Upper lobe of left lung (tissue), 6 donors: ENCODE measurements at places on chromosomes 6 and 20. TPM values are rescaled to one million over a fixed set of nuclear protein-coding genes. Genes with fewer than 3 reads are reported as not detected.

DNA sequence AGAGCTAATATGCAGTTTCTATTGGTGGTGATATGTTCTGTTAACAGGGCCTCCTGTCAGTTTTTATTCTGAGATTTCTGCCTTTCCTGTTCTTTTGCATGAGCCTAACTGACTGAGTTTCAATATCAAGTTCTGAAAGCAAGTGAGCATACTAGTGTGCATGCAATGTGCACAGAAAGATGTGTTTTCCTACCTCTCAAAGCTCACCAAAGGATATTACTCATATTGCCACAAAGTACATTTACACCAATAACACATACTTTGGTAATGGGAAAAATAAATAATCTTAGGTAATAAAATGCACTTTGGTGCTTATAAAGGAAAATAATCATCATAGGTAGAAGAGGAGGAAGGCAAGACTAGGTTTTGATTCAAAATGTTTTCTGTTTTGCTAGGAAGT, 195.0 kb downstream of the KHDC1L start:
- no peak for DNase-seq

GRCh38 chr6:47483516-47483852, 5.9 kb downstream of the CD2AP start:
- no peak for DNase-seq

DNA sequence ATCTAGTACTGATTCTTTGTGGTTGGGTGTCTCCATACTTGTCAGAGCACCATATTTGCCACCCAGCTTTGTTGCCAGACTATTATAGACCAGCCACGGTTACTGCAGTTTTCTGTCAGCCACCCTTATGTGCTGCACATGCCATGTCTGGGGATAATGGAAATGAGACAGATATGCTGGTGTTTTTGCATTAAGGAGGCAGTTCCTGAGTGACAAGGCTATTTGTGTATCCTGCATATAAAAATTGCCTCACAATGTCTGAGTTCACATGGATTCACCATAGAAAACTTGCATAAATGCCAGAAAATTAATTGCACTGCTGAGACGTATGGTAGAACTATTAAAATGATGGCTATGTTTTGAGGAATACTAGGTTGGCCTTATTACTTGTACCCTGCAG, 51.8 kb downstream of the NKAIN2 start:
- DNase-seq = no peak

- no peak for DNase-seq
These were observed 85.4 kb upstream of the MYLIP start for GRCh38 chr6:16043171-16044135.

DNA sequence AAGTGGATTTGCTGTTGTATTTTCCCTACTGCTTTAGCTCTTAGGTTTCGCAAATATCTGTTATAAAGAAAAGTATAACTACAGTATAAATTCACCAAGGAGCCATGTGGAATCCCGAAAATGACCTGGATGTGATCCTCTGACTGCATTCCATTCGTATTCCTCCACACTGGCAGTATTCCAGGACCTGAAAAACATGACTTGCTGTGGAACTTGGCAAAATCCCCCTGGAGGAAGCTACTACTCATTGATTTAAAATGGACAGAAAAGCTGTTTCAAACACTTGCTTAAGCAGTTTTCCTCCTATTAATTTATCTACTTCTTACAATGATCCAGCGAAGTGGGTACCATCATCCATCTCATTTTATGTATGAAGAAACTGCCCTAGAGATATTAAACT, 13.3 kb upstream of the ENPP5 start:
- DNase-seq = no peak

- DNase-seq = no peak
These were observed 38.9 kb upstream of the TNFAIP3 start for GRCh38 chr6:137827977-137828810.

DNA sequence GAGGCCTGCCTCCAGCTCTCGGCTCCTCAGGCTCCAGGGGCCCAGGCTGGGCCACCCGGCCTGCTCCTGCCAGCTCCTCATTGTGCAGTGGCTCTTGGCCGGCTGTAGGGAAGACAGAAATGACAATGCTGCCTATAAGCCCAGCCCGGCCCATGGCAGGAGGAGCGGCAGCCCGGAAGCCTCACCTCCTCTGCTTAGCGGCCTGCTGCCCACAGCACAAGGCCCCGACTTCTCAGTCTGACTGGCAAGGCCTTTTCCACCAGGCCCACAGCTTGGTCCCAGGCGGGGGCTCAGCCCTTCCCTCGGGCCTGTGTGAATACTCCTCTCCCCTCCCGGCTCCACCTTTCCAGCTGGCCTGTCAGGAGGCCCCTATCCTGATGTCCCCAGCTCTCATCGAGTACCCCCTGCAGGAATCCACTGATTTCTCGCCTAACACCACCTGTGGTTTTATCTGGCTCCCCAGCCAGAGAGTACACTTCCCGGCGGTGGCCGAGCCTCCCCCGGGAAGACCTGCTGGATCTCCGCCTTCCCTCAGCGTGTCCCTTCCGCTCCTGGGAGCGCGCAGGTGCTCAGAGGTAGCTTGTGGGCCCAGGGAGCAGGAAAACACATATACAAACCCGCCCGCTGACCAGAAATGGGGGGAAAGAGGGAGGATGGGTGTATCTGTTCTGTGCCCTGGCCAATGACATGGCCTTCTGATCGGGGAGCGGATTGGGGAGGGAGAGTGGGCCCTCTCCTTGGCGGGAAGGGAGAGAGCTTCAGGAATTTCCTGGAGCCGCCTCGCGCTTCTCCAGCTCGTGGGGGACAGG, 963 bp downstream of the DDRGK1 start:
- DNase-seq = no peak

The NOX3 gene
- total RNA-seq = not detected

The SYNDIG1 gene
- not detected for total RNA-seq

GRCh38 chr6:139600919-139601475, 226.5 kb upstream of the CITED2 start:
- no peak for DNase-seq

The GSTA3 gene
- total RNA-seq = not detected

The C6orf58 gene
- not detected for total RNA-seq

DNA sequence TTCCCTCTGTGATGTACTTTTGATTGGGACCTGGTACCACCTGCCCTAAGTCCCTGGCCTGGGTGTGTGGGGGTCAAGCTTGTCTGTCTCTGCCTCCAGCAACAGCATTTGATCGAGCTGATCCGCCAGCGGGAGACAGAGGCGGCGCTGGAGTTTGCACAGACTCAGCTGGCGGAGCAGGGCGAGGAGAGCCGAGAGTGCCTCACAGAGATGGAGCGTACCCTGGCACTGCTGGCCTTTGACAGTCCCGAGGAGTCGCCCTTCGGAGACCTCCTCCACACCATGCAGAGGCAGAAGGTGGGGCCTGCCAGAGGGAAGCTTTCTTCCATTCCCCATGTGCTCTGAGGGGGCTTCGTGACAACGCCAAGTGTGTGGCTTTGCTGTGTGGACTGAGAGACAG, 5.4 kb downstream of the GID8 start:
- no peak for DNase-seq

DNA sequence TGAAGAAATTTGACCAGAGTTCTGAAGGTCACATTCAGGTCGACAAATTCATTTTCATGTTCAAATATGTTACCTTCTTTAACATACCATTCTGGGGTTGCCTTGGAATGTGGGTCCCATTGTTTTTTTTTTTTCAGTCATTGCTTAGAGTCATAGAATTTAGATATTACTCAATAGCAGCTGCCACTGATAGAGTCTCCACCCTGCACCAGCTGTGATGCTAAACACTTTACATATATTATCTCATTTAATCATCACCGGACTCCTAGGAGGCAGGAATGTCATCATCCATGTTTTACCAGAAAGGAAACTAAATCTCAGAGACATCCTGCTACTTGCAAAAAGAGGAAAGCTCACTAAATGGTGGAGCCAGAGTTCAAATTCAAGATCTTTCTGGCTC, 204.7 kb downstream of the ESR1 start:
- DNase-seq = no peak

- DNase-seq = no peak
These were observed 127.2 kb upstream of the SUPT3H start for GRCh38 chr6:45504947-45505346.

The BEND6 gene
- total RNA-seq = 0.30 TPM

GRCh38 chr20:34388000-34388399, 24.9 kb downstream of the ITCH start:
- no peak for DNase-seq

DNA sequence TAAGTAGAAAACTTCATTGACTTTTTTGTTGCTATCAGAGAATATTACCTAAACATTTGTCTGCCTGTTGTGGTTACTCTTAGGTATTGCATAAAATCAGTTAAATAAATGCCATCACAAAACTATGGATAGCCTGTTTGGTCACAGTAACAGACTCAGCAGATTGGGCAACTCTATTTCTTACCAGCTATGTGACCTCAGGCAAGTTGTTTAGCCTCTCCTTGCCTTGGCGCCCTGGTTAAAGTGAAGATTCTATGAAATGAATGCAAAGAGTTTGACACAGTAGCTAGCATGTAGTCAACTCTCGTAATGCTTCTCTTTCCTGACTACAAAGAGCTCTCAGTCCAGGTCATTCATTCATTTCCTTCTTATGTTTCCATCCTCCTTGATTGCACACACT, 82.5 kb upstream of the ID4 start:
- DNase-seq = no peak

The NHLRC1 gene
- not detected for total RNA-seq

The ARHGAP40 gene
- 0.59 TPM for total RNA-seq

GRCh38 chr6:2984738-2985406, 13.5 kb upstream of the SERPINB6 start:
- no peak for DNase-seq

The SMLR1 gene
- not detected for total RNA-seq

DNA sequence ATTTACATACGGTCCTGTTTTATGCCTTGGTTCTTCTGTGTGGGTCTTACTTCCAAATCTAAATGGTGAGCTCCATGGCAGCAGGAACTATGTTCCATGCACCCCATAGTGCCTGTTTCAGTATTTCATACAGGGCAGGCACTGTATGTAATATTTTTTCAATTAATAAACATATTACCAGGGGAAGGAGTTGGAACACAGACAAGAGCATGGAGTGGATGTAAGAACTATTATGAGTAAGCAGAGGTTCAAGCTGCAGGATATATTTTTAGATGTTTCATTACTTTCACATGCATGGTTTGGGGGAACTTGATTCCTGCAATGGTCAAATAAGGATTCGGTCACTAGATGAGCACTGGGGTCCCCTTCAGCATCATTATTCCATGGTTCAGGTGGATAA, 108.3 kb downstream of the KIF13A start:
- no peak for DNase-seq

- peak; percentile 8 for DNase-seq
These were observed 38.9 kb upstream of the FRMD1 start for GRCh38 chr6:168117942-168118341.

DNA sequence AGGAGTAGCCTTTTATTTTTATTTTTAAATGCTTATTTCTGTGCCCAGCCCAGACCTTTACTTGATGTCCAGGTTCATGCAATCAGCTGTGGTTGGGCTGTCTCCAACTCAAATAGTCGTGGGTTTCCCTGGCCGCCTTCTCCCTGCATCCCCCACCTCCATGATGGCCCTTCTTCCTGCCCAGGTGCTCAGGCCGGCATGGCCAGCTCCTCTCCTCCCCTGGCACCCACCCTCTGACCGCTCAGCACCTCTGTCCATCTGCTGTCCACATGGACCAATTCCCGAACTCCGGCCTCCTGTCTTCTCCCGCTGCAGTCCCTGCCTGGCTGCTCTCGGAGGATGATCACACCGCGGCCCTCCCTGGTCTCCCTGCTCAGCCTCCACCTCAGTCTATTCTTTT, 81.2 kb upstream of the SULF2 start:
- no peak for DNase-seq

- no peak for DNase-seq
These were observed 106.4 kb upstream of the CEP162 start for GRCh38 chr6:84333842-84334241.

GRCh38 chr6:13101985-13102384, 226.4 kb downstream of the TBC1D7 start:
- DNase-seq = no peak

DNA sequence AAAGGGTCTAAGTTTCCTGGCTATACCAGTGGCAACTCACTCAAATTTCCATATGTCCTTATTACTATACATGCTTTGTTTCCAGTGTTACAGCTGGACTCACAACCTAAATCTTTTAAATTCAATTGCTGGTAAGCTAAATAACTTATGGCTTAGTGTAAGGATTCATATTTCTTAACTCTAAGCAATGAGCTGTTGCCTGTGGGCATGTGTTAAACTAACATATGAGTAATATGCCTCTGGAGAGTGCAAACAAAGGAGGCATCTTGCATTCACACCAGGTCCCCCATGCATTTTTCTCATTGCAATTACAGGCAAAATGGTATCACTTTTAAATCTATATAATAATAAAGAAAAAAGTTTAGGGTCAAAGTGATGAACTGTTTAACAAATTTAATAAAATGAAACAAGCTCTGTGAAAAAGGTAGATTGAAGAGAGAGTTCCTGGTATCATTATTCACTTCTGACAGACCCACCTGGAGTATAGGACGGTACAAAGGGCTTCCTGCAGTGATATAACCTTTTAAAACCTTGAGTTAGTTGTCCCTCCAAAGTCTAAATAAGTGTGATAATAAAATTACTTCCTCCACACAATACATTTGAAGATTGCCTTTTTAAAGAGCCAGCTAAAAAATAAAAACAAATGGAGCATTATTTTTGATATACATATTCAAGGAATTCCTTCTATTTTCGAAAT, 57.6 kb upstream of the HMGCLL1 start:
- DNase-seq = no peak

GRCh38 chr6:72149715-72150114, 263.4 kb downstream of the RIMS1 start:
- DNase-seq = no peak

GRCh38 chr6:24766680-24767462, 7.9 kb upstream of the GMNN start:
- DNase-seq = no peak

The PRPH2 gene
- 4.2 TPM for total RNA-seq

DNA sequence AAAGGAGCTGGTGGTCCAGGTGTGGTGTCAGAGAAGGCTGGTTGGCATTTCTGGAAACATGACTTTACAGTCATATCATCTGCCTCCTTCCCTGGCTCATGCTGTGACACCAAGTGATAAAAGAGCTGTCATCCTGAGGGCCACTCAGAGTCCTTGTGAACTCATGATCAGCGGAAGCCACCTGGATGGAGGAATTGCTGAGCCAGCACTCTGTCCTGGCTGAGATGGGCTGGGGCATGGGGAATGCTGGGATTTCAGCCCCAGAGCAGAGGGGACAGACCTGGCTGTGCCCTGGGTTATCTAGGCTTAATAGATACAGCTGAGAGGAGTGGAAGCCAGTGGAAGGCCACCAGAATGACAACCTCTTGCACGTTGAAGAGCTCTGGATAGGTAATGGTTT, 214.3 kb downstream of the DHX35 start:
- DNase-seq = no peak

GRCh38 chr6:2222275-2222842, 23.0 kb downstream of the GMDS start:
- DNase-seq = no peak

GRCh38 chr6:1527073-1527457, 82.7 kb upstream of the FOXC1 start:
- peak; percentile 82 for DNase-seq

DNA sequence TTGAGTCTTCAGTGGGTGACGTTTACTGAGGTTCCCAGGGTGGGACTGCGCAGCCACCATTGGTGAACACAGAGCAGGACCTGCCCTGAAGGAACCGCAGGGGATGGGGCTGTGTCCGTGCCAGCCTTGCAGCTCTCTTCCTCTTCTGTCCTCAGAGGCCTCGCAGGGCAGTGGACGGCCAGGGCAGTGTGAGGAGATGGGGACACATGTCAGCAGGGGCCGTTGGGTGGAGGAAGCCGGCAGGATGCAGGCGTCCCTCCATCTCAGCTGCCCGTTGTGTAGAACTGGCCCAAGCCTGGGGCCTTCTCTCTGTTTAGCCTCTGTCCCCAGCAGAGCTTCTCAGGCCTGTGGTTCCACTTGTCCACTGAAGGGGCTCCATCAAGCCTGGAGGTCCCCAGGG, 53.6 kb upstream of the SMOC2 start:
- no peak for DNase-seq
